Right ventricle myocardium inferior (tissue), 1 donor: ENCODE measurements at places on chromosomes 11 and 22.

GRCh38 chr22:32717337-32718240 is 83.9 kb upstream of the TIMP3 start:
- DNase-seq: no peak

GRCh38 chr22:38172832-38173640 is 8.6 kb downstream of the PLA2G6 start:
- peak; percentile 69 for DNase-seq

- DNase-seq: peak; percentile 41
Observed at GRCh38 chr11:69658626-69659450, 16.3 kb downstream of the LTO1 start.

GRCh38 chr11:24134879-24135589 is 361.8 kb upstream of the LUZP2 start:
- no peak for DNase-seq
